ENCODE measurements at places on chromosomes 16 and 17. TPM values are rescaled to one million over a fixed set of nuclear protein-coding genes. Genes with fewer than 3 reads are reported as not detected.
A peak's percentile ranks its signal among the peaks of the same experiment; 100 is the strongest.

GGA3 gene
- 15.1 TPM for total RNA-seq

FSCN2 gene
- 0.28 TPM for total RNA-seq

GRCh38 chr17:72665852-72666851 is 426.3 kb downstream of the SLC39A11 start:
- peak; percentile 44 for DNase-seq

LDHD gene
- total RNA-seq, result not detected

CDRT15 gene
- not detected for total RNA-seq

FLOT2 gene
- 19.7 TPM for total RNA-seq

- peak; percentile 53 for DNase-seq
Measured at GRCh38 chr16:15507301-15507958, 73.0 kb downstream of the BMERB1 start.

- DNase-seq, result peak; percentile 44
Measured at GRCh38 chr17:76578376-76578775, 7.3 kb downstream of the ST6GALNAC2 start.

CPNE7 gene
- total RNA-seq, result 5.4 TPM

GRCh38 chr16:14097182-14097959 is 26.3 kb downstream of the MRTFB start:
- DNase-seq, result no peak

EVI2B gene
- under 0.01 TPM for total RNA-seq

- no peak for DNase-seq
Measured at GRCh38 chr17:36142235-36142634, 34.2 kb downstream of the TBC1D3B start.

KRT31 gene
- total RNA-seq, result not detected

DNA sequence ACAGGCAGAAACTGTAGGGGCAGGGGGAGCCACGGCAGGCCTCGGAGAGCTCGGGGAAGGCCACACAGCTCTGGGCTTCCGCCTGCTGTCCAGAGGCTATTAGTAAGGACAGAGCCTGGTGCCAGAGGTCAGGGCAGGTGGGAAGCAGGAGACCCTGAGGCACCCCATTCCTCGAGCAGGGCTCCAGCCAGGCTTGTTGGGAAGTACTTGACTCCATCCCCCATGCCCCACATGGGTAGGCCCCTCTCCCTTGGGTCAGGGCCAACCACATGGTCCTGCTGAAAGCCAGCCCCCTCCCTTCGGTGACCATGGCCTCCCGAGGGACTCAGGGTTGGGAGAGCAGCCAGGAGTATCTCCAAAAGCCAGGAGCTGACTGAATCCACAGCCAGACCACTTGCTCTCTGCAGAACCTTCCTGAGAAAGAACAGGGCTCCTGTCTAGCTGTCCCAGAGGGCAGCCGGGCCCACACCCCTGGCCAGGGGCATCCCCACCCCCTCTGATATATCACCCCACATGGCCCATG is 17.4 kb upstream of the MPRIP start:
- no peak for DNase-seq

- DNase-seq, result peak; percentile 11
Measured at GRCh38 chr16:49857423-49858181, 1.7 kb upstream of the ZNF423 start.

ANTKMT gene
- total RNA-seq, result 7.5 TPM

GRCh38 chr16:2231016-2231931 is 5.0 kb upstream of the DNASE1L2 start:
- DNase-seq, result no peak

GRCh38 chr16:11164482-11165270 is 91.3 kb downstream of the SOCS1 start:
- no peak for DNase-seq

MYBBP1A gene
- total RNA-seq, result 24.7 TPM

GRCh38 chr16:90028985-90029384 is 9.7 kb upstream of the DBNDD1 start:
- no peak for DNase-seq

- DNase-seq, result no peak
Measured at GRCh38 chr17:43808076-43808475, 24.9 kb downstream of the MPP3 start.

- DNase-seq, result peak; percentile 37
Measured at GRCh38 chr17:1557355-1558095, 5.1 kb downstream of the PITPNA start.

DNA sequence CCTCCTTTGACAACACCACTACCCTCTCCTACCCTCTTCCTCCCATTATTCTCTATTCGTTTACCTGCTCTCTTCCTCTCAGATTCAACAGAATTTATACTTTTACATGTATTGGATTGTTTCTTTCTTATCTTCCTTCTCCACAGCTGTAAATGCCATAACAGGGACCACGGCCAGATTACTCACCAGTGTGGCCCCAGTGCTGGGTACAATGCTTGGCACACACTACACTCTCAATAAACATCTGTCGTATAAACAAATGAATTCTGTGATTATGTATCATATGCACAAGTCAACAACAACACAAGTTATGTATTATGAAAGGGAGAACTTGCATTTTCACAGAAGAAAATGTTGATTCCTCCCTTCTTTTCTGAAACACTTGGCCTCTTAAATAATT is 20.0 kb downstream of the AARSD1 start:
- DNase-seq, result peak; percentile 40

GRCh38 chr17:13759518-13760335 is 158.0 kb upstream of the HS3ST3A1 start:
- DNase-seq, result no peak

MAP2K3 gene
- total RNA-seq, result 23.5 TPM

TBC1D3D gene
- total RNA-seq, result not detected

GPATCH8 gene
- 13.3 TPM for total RNA-seq

- DNase-seq, result no peak
Measured at GRCh38 chr16:85724936-85725335, 26.0 kb downstream of the C16orf74 start.

DNA sequence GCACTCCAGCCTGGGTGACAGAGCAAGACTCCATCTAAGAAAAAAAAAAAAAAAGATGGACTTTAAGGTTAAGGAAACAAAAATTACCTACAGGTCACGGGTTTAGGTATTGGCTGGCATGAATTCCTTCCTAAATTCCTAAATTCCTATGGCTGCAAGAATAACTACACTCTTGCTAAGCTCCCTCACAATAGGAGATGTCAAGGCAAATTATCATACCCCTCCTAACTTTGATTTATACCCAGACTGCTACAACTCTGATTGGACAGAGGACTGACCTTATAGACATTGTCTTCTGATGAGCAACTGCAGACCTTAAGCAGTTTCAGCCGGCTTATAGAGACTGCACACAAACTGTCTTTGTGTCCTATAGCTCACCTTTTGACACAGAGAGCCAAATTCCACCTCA is 25.1 kb upstream of the TMC7 start:
- no peak for DNase-seq

DNA sequence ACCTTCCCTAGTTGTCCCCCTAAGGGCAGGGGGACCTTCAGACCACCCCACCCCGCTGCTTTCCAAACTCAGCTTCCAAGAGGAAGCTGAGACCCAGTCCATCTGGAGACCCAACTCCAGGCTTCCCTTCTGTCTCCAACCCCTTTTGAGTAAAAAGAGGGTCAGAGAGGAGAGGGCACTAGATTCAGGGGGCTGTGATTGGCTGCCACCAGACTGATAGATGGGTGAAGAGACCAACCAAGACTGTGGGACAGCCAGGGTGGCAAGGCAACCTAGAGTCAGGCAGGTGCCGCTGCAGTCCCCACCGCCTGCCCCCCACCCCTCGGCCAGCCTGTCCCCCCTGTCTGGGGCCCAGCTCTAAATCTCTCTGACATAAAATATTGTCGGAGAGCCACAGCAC is 92.5 kb downstream of the SDK2 start:
- no peak for DNase-seq

CD19 gene
- not detected for total RNA-seq

- DNase-seq, result peak; percentile 87
Measured at GRCh38 chr17:34306466-34306865, 12.8 kb upstream of the CCL8 start.

DNA sequence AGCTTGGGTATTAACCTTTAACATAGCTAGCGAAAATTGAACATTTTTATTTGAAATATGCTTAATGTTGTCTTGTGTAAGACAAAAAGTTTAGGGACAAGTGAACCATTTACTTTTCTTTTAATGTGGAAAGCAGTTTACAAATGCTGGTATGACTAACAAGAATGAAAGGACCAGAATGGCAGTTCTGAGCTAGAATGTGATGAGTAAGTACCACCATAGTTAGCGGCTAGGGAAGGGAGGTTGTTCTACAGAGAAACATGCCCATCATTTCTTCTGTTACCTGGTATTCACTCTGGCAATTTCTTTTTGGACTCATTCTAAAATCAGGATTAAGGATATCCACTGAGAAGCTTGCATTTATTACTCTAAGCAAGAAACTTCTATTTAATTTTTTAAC is 121.1 kb downstream of the WWOX start:
- DNase-seq, result no peak
